Stimulated activated CD4-positive, alpha-beta T cell treated with anti-CD3 and anti-CD28 coated beads, Interleukin-2, amount 100 ng/mL, for 24 hours (primary cell): ENCODE measurements at places on chromosomes 2 and 18.

- no peak for DNase-seq
Measured at GRCh38 chr2:145075454-145076062, 555.6 kb upstream of the ZEB2 start.

DNA sequence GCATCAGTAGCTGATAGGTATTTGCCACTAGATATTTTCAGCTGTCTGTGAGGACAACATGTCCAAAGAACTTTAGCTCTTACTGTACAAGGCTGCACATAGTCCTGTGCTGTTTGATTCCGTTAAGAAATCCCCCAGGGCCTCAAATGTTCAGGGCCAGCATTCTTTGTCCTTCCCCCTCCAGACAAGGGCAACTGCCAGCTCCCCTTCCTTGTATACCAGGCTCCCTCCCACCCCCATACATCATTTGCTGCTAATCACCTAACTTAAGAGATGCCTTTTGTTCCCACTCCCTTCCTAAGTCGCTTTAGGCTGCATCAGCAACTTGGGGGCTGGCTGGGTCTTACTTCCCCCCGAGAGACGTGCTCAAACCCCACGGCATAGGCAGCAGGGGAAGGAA is 138.7 kb downstream of the CDH20 start:
- DNase-seq, result no peak

- DNase-seq, result peak; percentile 57
Measured at GRCh38 chr2:190563109-190563508, 28.6 kb upstream of the NEMP2 start.

DNA sequence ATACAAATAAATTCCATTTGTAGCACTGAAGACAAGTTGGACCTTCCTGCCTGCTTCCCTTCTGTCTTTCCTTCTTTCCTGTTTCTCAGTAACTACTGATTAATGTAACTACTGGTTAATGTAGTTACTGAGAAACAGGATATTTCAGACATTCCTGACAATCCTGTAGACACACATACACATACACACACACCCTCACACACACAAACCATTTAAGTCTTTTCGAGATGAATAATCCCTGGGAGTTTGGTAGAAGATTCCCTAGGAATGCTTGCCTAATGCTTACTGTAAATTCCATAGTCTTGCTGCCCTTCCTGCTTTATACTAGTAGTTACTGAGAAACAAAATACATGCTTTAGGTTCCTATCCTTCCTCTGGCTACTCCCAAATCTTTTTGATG is 83.9 kb downstream of the PIK3C3 start:
- no peak for DNase-seq

DNA sequence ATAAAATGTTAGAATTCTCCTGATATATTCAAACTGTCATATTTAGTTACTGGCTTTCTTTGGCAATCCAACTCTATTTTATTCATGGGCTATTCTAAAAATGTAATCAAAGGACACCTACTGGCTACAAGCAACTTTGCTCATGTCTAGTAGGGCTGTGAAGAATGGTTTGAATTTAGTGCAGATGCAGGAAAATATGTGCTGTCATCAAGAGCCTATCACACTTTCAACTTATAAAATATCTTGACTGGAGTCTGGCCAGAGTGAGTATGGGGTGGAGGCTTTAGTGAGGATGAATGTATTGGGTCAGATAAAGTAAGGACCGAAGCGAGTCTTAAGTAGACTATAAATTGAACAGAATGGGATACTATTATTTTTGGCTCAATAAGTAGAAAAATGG is 343.4 kb upstream of the SPRED2 start:
- DNase-seq, result no peak

GRCh38 chr2:88048541-88048940 is 7.0 kb downstream of the KRCC1 start:
- DNase-seq, result no peak

GRCh38 chr18:37314534-37314933 is 251.1 kb downstream of the CELF4 start:
- DNase-seq, result no peak

- DNase-seq, result no peak
Measured at GRCh38 chr2:29578084-29578598, 343.2 kb downstream of the ALK start.

GRCh38 chr18:37334631-37335408 is 230.8 kb downstream of the CELF4 start:
- no peak for DNase-seq

- no peak for DNase-seq
Measured at GRCh38 chr18:30982285-30982992, 60.1 kb downstream of the DSC3 start.

DNA sequence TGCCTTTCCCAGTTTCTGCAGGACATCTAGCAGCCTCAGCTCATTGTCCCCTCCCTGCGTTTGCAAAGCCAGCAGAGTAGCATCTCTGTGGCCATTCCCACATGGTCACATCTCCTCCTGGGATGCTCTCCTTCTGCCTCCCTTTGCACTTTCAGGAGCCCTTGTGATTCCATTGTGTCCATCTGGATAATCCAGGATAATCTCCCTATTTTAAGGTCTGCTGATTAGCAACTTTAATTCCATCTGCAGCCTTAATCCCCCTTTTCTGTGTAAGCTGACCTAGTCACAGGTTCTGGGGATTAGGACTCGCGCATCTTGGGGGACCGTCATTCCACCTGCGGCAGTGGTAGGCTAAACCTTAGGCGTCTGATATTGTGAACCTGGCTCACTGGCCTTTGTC is 70.7 kb downstream of the NEDD4L start:
- no peak for DNase-seq

- no peak for DNase-seq
Measured at GRCh38 chr2:206011018-206011614, 74.9 kb downstream of the INO80D start.

- DNase-seq, result no peak
Measured at GRCh38 chr2:223315813-223316212, 263.8 kb downstream of the KCNE4 start.

GRCh38 chr18:22826726-22827125 is 106.4 kb upstream of the RBBP8 start:
- DNase-seq, result no peak

DNA sequence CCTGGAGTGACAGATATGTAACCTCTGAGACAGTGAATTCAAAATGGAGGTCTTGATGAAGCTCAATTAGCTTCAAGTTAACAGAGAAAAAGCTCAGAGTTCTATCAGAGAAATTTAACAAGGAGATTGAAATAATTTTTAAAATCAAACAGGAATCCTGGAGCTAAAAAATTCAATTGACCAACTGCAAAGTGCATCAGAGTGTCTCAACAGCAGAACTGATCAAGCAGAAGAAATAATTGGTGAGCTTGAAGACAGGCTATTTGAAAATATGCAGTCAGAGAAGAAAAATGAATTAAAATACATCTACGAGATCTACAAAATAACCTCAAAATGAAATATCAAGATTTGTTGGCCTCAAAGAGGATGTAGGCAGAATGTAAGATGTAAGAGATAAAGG is 30.4 kb upstream of the BMP10 start:
- DNase-seq, result no peak

DNA sequence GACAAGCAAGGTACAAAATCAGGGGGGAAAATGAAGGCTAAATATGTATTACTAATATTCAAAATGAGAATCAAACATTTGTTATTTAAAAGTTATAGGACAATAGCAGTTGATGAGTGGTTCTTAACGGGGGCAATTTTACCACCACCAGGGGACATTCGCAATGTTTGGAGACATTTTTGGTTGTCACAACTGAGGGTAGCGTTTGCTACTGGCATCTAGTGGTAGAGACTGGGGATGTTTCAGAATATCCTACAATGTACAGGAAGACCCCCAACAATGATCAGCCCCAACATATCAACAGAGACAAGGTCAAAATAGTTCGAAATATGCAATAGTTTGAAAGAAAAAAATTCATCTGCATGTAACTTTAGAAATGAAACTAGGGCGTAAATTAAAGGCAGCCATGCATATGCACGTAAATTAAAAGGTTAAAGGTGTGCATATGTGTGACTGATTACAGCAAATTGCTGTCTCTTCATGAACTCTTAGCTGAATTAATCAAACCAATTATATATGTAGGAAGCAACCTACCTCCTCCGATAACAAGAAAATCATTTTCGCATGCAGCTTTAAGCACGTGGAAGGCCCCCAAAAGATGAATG is 61.2 kb upstream of the CUL3 start:
- DNase-seq, result no peak

DNA sequence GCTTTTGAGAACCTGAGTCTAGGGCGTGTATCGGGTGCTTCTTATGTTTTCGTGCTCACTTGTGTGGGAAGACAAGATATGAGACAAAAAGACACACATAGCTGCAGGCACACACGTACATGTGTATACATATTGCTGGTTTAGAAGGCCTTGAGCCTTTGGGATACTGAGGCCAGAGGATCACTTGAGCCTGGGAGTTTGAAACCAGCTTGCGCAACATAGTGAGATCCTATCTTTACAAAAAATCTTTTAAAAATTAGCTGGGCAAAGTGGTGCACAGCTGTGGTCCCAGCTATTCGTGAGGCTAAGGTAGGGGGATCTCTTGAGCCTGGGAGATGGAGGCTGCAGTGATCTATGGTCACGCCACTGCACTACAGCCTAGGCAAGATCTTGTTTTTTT is 18.8 kb upstream of the NEDD4L start:
- DNase-seq, result no peak

DNA sequence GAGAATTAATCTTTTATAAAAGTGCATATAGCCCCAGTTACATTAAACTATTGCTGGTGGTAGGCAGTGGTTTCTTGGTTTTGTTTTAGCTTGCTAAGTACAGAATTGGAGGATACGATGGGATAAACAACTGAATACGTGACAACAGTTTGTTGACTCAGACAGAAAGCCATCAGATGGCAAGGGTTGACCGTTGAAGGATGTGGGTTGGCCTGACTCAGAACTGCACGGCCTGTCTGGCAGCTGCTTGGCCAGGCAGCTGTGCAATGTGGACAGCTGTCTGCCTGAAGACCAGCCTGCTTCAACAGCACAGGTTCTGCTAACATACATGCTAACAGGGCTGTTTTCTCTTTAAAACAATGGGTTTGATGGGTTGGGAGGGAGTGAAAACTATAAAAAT is 46.6 kb downstream of the PRKRA start:
- DNase-seq, result no peak

- no peak for DNase-seq
Measured at GRCh38 chr2:33083699-33084387, 137.1 kb downstream of the LTBP1 start.

DNA sequence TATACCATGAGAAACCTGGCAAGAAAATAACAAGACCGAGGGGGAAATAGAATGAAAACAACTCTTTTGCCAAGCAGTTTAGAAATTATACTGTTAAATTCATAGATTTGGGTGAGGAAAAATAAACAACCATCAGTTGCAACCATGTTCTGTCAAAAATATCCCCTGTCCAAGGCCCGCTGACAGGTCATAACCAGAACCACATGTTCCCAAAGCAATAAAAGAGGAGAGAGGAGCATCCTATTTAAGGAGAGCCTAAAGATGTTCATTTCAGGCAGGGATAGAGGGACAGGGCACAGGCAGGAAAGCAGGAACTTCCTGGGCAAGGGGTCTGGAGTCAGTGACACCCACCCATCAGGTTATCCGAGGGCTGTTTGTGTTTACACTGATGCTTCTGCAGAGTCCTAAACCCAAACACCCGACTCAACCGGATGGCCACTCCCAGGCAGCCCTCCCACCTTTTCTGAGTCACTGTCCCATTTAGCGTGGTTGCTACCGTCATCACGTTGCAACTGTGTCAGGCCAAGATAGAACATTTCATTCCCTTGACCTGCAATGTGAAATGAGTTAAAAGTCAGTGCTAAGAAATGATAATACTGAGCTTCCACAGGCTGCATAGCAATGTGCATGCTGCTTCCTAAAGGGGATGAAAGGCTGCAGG is 468.3 kb upstream of the RAB12 start:
- no peak for DNase-seq

- DNase-seq, result no peak
Measured at GRCh38 chr2:229879191-229879950, 42.4 kb downstream of the TRIP12 start.

- DNase-seq, result no peak
Measured at GRCh38 chr18:6052449-6052913, 157.2 kb upstream of the TMEM200C start.

- DNase-seq, result no peak
Measured at GRCh38 chr18:6210349-6211173, 204.2 kb downstream of the L3MBTL4 start.

DNA sequence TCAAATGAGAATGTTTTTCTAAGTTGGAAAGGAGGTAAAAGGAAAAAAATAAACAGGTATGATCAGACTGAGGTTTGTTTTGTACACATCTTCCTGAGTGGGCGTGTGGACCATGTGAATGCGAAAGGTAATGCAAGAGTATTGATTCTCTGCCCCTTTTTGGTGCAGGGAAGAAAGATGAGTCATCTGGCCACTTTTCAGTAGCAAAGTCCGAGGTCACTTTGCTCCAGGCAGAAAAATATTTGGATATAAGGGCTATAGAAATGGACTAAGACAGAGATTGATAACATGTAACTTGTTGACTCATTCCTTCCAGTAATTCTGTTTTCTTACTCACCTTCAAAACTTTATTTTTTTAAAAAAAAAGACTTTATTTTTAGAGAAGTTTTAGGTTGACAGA is 130.5 kb downstream of the DSEL start:
- DNase-seq, result no peak

GRCh38 chr18:63249771-63250170 is 69.8 kb downstream of the BCL2 start:
- DNase-seq, result no peak

DNA sequence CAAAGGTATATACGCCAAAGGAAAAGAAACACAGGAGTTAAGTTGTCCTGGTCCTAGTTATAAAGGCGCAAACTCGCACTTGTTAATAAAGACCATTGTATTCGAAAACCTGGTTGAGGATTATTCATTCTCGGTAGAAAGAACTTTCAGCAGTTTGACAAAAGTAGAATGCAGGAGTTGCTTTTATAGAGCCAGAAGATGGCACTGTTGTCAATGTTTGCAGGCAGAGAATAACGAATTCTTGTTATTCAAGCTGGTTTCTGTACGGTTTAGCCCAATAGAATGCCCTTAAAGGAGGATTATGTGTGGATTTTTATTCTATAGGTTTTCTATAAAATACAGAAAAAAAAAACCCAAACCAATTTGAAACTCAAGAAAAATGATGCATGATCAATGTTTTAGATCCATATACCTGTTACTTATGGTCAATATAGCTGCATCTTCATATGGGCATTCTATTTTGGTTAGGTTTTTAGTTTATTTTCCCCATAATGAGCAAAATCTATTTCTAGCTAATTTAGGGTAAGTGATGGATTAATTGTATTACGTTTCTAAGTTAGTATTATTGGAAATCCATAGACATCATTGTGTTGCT is 510.3 kb downstream of the PLCL1 start:
- no peak for DNase-seq

GRCh38 chr2:202038471-202039277 is 5.0 kb downstream of the FZD7 start:
- DNase-seq, result no peak

DNA sequence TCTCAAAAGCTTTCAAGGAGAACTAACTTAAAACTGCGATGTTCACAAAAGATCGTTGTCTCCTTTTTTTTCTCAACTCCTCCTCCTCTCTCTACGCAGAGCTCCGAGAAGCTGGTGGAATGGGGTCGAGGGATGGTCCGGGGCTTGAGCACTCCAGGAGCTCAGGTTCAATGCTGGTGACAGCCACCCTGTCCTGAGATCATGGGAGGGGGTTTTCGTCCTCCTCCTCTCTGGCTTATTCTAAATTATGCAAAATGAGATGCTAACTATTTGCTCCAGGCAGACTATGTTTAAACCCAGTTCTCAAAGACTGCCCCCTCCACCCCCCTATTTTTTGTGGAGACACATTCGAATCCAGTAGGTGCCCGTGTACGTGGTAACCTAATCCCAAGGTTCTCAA is 11.8 kb downstream of the TSHZ1 start:
- no peak for DNase-seq
